ENCODE measurements at places on chromosomes 13 and 19.
A peak's percentile ranks its signal among the peaks of the same experiment; 100 is the strongest.

GRCh38 chr13:20772401-20773131 lies 1.2 kb downstream of the EEF1AKMT1 start:
- DNase-seq: peak; percentile 12

DNA sequence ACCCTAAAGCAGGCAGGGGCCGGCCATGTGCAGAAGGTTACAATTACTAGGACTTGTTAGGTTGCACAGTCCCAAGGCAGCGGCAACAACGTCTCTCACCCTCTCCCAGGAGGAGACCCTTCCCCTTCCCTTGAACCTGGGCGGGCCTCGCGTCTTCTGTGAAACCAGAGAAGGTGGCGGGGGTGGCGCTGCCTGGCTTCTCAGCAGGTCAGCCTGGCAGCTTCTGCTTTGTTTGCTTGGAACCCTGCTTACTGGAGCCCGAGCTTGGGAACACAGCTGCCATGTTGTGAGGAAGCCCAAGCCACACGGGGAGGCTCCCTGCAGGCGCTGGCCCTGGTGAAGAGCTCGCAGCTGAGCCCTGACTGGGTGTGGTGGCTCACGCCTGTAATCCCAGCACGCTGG lies 15.5 kb downstream of the MKNK2 start:
- no peak for DNase-seq

GRCh38 chr13:28805193-28805819 lies 14.8 kb upstream of the MTUS2 start:
- no peak for DNase-seq

DNA sequence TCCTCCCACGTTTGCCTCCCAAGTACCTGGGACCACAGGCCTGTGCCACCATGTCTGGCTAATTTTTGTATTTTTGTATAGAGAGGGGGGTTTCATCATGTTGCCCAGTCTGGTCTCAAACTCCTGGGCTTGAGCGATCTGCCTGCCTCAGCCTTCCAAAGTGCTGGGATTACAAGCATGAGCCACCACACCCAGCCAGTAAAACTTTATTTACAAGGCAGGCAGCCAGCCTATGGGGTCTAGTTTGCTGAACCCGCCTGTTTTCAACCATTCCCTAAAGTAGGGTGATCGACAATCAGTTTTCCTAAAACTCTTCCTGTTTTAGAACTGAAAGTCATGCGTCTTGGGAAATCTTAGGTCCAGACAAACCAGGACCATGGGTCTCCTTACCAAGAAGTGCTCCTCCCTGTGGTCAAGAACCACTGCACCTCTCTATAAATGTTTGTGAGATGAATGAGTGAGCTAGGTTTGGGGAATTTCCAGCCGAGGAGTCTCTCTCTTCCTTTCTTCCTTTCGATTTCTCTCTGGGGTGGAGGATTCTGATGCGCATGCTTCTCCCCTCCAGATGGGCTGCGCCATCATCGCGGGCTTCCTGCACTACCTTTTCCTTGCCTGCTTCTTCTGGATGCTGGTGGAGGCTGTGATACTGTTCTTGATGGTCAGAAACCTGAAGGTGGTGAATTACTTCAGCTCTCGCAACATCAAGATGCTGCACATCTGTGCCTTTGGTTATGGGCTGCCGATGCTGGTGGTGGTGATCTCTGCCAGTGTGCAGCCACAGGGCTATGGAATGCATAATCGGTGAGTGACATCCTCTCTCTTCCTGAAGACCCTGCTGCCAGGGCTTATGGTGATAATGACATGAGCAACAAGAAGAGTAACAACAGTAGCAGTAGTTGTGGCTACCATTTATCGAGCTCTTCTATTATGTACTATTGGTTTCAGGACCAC lies 38.7 kb downstream of the ADGRE1 start:
- no peak for DNase-seq

DNA sequence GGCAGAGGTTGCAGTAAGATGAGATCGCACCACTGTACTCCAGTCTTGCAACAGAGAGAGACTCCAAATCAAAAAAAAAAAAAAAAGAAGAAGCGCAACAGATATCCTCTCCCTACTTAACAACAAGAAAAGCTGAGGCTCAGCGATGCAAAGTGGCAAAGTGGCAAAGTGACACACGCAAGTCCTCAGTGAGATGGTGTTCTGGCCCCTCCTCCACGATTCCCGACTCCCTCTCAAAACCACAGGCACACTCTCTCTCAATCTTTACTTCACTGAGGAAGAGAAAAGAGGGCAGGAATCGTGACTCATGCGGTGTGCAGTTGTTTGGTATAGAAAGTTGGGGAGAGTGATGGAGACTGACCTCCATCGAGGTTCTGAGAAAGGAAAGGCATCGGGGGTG lies 12.6 kb downstream of the FFAR2 start:
- DNase-seq: no peak

DNA sequence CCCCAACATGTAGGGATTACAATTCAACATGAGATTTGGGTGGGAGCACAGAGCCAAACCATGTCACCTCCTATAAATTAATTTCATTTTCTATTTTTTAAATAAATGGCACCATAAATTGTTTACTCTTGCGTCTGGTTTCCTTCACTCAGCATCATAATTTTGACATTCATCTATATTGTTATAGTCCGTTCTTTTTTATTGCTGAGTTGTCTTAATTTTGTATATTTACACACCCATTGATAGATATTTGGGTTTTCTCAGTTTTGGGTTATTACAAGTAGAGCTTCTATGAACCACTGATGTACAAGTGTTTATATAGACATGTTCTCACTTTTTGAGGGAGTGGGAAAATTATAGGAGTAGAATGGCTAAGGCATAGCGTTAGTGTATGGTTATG lies 445.4 kb downstream of the MYO16 start:
- DNase-seq: no peak

- peak; percentile 99 for DNase-seq
Observed at GRCh38 chr19:1269065-1269477, at the start of gene CIRBP. Gene CIRBP, plus strand, starts transcription at chr19:1269332. Its CDS starts 1,602 bp downstream, at chr19:1270934.

DNA sequence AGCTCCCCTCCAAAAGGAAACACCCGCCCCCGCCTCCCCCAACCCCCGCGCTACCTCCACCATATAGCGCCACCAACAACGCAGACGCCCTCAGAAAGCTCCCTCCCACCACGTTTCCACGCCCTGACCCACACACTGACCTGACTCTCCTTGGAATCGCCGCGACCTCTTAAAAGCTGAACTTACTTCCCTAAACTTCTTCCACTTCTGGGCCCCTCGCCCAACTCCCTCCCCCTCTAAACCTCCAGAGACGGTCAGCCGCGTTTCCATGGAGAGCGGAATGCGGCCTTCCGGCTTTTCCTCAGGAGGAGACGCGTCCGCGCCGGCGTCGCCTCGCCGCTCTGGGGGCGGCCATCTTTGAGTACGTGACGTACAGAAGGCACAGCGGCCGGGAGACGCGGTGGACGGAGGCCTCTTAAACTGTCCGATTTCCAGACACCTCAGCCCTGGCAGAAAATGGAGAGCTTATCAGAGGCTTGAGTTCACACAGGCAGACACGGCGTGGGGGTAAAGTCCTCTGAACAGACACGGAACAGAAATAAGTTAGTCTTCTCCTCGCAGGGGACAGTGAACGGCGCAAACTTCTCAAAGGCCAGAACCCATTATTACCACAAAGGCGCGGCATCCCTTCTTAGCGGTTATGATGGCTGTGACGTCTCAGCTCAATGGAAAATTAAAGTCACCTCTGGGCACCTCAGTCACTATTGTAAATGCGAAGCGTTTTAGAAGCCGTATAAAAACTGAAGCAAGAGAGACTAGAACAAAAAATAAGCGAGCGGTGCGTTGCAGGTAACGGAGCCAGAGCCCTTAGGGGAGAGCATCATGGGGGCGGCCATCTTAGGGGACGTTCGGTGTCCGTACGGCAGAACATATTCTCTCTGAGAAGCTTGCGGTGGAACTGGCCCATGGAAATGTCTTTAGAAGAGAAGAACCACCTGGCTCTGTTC lies at the start of gene ZNF432:
Gene ZNF432, minus strand, starts transcription at position 284 of the 947 bp plus-strand sequence. CDS start 1,970 bp downstream, outside the sequence.
- peak; percentile 91 for DNase-seq

- DNase-seq: peak; percentile 37
Observed at GRCh38 chr13:97944396-97945029, 9.0 kb upstream of the IPO5 start.

- DNase-seq: no peak
Observed at GRCh38 chr13:77339408-77339807, 12.5 kb upstream of the MYCBP2 start.

GRCh38 chr13:52112591-52112990 lies 16.3 kb downstream of the NEK5 start:
- no peak for DNase-seq

GRCh38 chr19:49793561-49793840 lies 19.6 kb downstream of the FUZ start:
- DNase-seq: peak; percentile 18

- no peak for DNase-seq
Observed at GRCh38 chr13:44938854-44939253, 50.4 kb downstream of the NUFIP1 start.

- no peak for DNase-seq
Observed at GRCh38 chr13:114140131-114140905, 7.9 kb upstream of the RASA3 start.

DNA sequence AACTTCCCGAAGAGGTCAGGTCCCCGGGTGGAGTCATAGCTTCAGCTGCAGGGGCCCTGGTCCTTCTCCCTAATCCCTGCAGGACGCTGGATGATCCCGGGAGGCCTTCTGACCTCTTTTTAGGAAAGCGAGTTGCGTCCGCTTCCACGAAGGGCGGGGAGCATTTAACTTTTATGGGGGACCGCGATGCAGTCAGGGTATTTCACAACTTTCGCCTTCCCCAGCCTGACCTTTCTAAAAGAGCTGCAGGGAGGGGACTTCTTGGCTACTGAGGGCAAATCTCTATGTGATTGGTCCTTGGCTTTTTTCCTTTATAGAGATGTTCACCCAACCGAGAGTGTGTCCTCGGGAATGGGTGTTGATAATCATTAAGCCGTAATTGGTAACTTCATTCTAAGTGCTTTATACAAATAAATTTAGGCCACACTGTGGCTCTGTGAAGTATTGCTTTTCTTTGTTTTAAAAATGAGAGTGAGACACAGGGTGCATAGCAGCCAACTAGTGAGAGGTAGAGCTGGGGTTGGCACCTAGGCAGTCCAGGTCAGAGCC lies 778 bp downstream of the ZNF230 start:
- no peak for DNase-seq

DNA sequence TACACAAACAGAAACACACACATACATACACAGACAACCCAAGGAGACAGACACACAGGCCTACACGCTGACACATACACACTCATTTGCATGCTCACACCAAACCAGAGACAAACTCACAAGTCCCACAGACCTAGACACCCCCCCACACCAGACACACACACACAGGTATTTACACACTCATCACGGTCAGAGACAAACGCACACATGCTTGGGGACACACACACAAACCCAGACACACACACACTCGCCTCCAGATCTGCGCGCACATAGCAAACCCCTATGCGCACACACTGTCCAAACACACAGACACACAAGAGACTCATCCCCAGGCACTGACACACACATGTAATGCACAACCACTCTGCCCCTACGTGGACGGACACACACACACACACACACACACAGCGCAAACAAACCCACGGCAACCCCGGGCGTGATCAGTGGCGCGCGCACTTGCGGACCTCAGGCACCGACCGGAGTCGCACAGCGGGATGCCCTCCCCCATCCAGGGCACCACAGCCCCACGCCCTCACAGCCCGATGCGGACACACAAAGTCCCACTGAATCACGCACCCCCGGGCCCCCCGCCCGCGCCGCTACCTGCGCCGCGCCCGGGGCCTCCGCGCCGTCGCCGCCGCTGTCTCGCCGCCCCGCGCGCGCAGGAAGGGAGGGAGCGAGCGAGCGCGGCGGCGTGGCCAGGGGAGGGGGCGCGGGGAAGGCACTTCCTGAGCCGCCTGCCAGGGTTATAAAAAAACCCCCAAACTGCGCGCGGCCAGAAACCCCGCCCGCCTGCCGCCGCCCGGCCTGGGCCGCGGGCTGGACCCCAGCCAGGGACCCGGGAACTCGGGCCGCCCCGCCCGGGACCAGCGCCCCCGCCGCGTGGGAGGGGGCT lies at the start of gene ADAMTS10:
Gene ADAMTS10, minus strand, starts transcription at position 675 of the 895 bp plus-strand sequence. CDS start 5,005 bp downstream, outside the sequence.
- peak; percentile 53 for DNase-seq

- no peak for DNase-seq
Observed at GRCh38 chr13:71316792-71317363, 550.1 kb downstream of the DACH1 start.

GRCh38 chr13:114062754-114063153 lies 69.7 kb downstream of the RASA3 start:
- no peak for DNase-seq

DNA sequence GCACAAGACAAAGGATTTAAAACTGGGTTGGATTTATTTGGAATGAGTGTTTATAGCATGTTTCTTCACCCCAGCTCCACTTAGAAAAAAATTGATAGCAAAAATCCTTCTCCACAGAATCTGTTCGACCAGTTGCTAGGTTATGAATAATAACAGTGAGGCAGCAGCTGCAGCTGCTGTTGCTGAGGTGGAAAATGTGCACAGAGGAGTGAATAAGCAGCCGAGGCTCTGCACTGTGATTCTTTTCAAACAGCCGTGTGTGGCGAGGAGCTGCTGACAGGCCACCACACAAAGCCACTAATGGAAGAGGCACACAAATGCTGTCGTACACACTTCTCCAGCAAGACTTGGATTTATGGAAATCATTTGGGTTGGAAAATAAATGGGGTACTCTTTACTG lies 6.4 kb upstream of the RASL11A start:
- peak; percentile 52 for DNase-seq

GRCh38 chr19:39347332-39348164 lies 5.3 kb downstream of the SAMD4B start:
- DNase-seq: peak; percentile 21
